Ovary (tissue), 10 donors: ENCODE measurements at places on chromosomes 5 and 9. TPM values are rescaled to one million over a fixed set of nuclear protein-coding genes. Genes with fewer than 3 reads are reported as not detected.

- no peak overlapping the region for H3K27ac ChIP-seq
- DNase-seq, result no peak
- H3K27me3 ChIP-seq, result no peaks in the 10 kb centered on the region
- H3K36me3 ChIP-seq, result no peaks in the 10 kb centered on the region
- peaks cover 3% of the 10 kb centered on the region for H3K4me1 ChIP-seq
Measured at GRCh38 chr9:90783964-90784363, 17.7 kb upstream of the SYK start.

- no peak for DNase-seq
- no peaks in the 10 kb centered on the region for H3K27me3 ChIP-seq
- no peaks in the 10 kb centered on the region for H3K36me3 ChIP-seq
Measured at GRCh38 chr9:84975926-84976325, 306.4 kb downstream of the NTRK2 start.

GRCh38 chr5:159936686-159937329 is 20.5 kb downstream of the ADRA1B start:
- no peak overlapping the region for H3K4me3 ChIP-seq
- H3K36me3 ChIP-seq, result no peaks in the 10 kb centered on the region
- no peaks in the 10 kb centered on the region for H3K4me1 ChIP-seq
- no peaks in the 10 kb centered on the region for H3K27me3 ChIP-seq
- H3K27ac ChIP-seq, result no peak overlapping the region
- no peak for DNase-seq

GRCh38 chr5:60722416-60722815 is 22.4 kb upstream of the DEPDC1B start:
- no peak overlapping the region for H3K27ac ChIP-seq
- no peak for DNase-seq
- no peaks in the 10 kb centered on the region for H3K4me1 ChIP-seq
- no peaks in the 10 kb centered on the region for H3K36me3 ChIP-seq
- no peak overlapping the region for H3K4me3 ChIP-seq

DNA sequence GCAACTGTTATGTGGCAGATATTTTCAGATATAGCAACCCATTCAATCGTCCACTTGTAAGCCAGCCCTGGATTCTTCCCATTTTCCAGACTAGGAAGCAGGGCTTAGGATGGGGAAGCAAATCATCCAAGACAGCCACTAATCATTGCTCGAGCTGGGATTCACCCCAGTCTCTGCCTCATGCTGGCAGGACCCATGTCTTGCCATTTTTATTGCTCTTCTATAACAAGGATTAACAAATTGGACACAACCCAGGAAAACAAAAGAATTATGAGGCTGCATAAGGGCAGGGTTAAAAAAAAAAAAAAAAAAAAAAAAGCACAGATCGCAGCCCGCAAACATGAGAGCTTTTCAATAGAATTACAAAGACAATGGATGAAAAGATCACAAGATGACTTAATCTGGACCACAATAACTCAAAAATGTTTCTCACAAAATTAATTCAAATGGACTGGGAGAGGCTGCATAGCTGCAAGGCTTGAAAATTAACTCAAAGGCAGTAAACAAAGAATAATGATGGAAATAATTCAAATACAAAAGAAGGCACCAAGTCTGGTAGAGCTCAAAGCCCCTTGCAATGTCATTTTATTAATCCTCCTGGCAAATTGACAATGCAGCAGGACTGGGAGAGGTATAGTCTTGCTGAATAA is 40.7 kb downstream of the ASTN2 start:
- no peak overlapping the region for H3K4me3 ChIP-seq
- no peak overlapping the region for H3K27ac ChIP-seq
- H3K27me3 ChIP-seq, result no peaks in the 10 kb centered on the region

DNA sequence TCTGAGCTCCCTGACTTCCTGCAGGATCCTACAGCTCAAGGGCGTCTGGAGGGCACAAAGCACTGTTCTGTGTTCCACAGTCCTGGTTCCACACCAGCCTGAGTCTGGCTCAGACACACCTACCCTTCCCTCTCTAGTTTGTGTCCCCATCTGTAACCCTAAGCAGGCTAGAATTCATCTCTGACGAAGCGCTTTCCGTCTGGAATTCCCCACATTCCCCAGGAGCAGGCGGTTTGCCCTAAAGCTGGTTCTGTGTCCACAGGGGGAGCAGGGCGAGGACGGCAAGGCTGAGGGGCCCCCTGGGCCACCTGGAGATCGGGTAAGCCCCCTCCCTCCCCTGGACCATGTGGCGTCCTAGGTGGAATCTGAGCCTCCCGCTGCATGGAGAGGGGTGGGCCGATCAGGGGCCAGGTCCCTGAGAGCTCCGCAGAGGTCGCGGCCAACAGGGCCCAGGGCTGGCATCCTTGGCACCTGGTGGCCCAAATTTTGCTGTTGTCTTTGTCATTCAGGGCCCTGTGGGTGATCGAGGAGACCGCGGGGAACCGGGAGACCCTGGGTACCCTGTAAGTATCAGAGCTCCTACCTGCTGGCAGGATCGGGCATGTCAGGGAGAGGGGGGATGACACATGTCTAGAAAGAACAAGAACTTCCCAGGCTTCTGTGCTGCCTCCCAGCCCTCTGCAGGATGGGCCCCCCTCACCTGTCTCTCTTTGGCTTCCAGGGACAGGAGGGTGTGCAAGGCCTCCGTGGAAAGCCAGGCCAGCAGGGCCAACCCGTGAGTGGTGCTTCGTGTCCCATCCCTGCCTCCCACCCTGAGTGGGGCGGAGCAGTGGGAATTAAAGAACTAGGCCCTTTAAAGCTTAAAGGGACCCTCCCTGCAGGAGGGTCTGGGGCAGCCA is 34.5 kb upstream of the ORM1 start:
- peaks cover 8% of the 10 kb centered on the region for H3K4me1 ChIP-seq
- no peak overlapping the region for H3K27ac ChIP-seq
- H3K4me3 ChIP-seq, result no peak overlapping the region
- no peaks in the 10 kb centered on the region for H3K36me3 ChIP-seq
- peak; percentile 9 for DNase-seq

- DNase-seq, result no peak
- H3K4me1 ChIP-seq, result no peaks in the 10 kb centered on the region
- H3K4me3 ChIP-seq, result no peak overlapping the region
- H3K36me3 ChIP-seq, result no peaks in the 10 kb centered on the region
Measured at GRCh38 chr9:80013891-80014290, 442.1 kb downstream of the TLE4 start.

- no peak overlapping the region for H3K4me3 ChIP-seq
- H3K27ac ChIP-seq, result no peak overlapping the region
- no peaks in the 10 kb centered on the region for H3K36me3 ChIP-seq
- DNase-seq, result no peak
Measured at GRCh38 chr5:127988146-127988760, 95.3 kb upstream of the SLC12A2 start.

GRCh38 chr5:144378681-144379080 is 208.0 kb downstream of the KCTD16 start:
- H3K4me1 ChIP-seq, result no peaks in the 10 kb centered on the region
- H3K27me3 ChIP-seq, result no peaks in the 10 kb centered on the region
- DNase-seq, result no peak
- no peak overlapping the region for H3K27ac ChIP-seq
- no peak overlapping the region for H3K4me3 ChIP-seq

GRCh38 chr9:16500386-16500785 is 370.1 kb downstream of the BNC2 start:
- H3K27me3 ChIP-seq, result no peaks in the 10 kb centered on the region
- no peak overlapping the region for H3K27ac ChIP-seq
- H3K36me3 ChIP-seq, result no peaks in the 10 kb centered on the region
- DNase-seq, result no peak
- no peak overlapping the region for H3K4me3 ChIP-seq

GRCh38 chr5:130316971-130317680 is 412.9 kb downstream of the CHSY3 start:
- no peaks in the 10 kb centered on the region for H3K36me3 ChIP-seq
- no peak for DNase-seq
- no peak overlapping the region for H3K27ac ChIP-seq
- no peaks in the 10 kb centered on the region for H3K4me1 ChIP-seq
- H3K4me3 ChIP-seq, result no peak overlapping the region
- H3K27me3 ChIP-seq, result no peaks in the 10 kb centered on the region

DNA sequence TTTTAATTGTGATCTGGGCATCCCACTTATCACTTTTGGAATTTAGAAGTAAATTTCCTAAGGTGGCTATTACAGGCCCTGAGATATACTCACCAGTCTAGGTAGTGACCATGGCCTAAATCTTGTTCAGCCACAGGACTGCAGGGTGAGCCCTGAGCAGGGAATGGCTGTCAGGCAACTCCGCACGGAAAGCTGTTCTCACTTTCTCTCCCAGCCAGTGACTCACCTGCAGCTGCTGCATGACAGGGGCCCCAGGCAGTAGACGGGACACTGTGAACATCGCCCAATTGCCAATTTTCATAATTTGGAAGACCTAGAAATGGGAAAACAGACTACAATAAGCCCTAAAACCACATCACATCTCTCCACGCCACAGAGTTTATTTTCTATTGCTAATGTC is 69.6 kb upstream of the TAF1L start:
- no peaks in the 10 kb centered on the region for H3K4me1 ChIP-seq
- H3K27me3 ChIP-seq, result no peaks in the 10 kb centered on the region
- no peak for DNase-seq
- H3K4me3 ChIP-seq, result no peak overlapping the region

- H3K27ac ChIP-seq, result no peak overlapping the region
- DNase-seq, result no peak
- H3K4me3 ChIP-seq, result no peak overlapping the region
- H3K4me1 ChIP-seq, result no peaks in the 10 kb centered on the region
Measured at GRCh38 chr5:41878643-41879478, 8.6 kb upstream of the OXCT1 start.

- peak overlapping the region; percentile 51 for H3K4me3 ChIP-seq
- H3K4me1 ChIP-seq, result peaks cover 30% of the 10 kb centered on the region
- H3K36me3 ChIP-seq, result no peaks in the 10 kb centered on the region
- peak overlapping the region; percentile 57 for H3K27ac ChIP-seq
- H3K27me3 ChIP-seq, result no peaks in the 10 kb centered on the region
Measured at GRCh38 chr5:10333154-10334006, 20.1 kb upstream of the MARCHF6 start.

GRCh38 chr5:37839407-37840052 is at the start of gene GDNF:
Gene GDNF, minus strand, starts transcription at chr5:37840041. Its CDS starts 5,245 bp downstream, at chr5:37834796.
- peaks cover 1% of the 10 kb centered on the region for H3K4me1 ChIP-seq
- H3K27me3 ChIP-seq, result no peaks in the 10 kb centered on the region
- no peak for DNase-seq
- peak within 1 kb of the TSS; percentile 39 for H3K4me3 ChIP-seq
- no peaks in the 10 kb centered on the region for H3K36me3 ChIP-seq
- peak within 1 kb of the TSS; percentile 62 for H3K27ac ChIP-seq

GRCh38 chr5:82720213-82721086 is 356.7 kb downstream of the TMEM167A start:
- H3K4me1 ChIP-seq, result no peaks in the 10 kb centered on the region
- H3K4me3 ChIP-seq, result no peak overlapping the region
- no peak overlapping the region for H3K27ac ChIP-seq
- no peak for DNase-seq
- H3K27me3 ChIP-seq, result no peaks in the 10 kb centered on the region
- H3K36me3 ChIP-seq, result no peaks in the 10 kb centered on the region

DNA sequence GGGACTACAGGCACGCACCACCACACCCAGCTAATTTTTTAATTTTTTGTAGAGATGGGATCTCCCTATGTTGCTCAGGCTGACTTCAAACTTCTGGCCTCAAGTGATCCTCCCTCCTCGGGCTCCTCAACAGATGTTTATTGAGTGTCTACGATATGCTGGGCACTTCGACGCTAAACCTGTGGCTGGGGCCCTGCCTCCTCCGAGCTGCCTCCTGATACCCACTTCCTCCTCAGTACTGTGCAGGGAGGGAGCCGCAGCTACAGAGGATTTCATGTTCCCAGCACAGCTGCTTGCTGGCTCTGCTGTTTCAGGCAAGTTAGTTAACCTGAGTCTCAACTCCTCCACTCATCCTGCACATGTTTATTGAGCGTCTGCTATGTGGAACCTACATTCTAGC is 9.6 kb downstream of the AIF1L start:
- H3K4me1 ChIP-seq, result peaks cover 1% of the 10 kb centered on the region
- H3K4me3 ChIP-seq, result no peak overlapping the region
- no peaks in the 10 kb centered on the region for H3K27me3 ChIP-seq
- H3K27ac ChIP-seq, result no peak overlapping the region
- DNase-seq, result no peak

- peak within 1 kb of the TSS; percentile 64 for H3K27ac ChIP-seq
- no peaks in the 10 kb centered on the region for H3K36me3 ChIP-seq
- H3K27me3 ChIP-seq, result no peaks in the 10 kb centered on the region
- DNase-seq, result peak; percentile 78
Measured at GRCh38 chr5:73625944-73626811, at the start of gene ARHGEF28. Gene ARHGEF28, plus strand, starts transcription at chr5:73626196. Its CDS starts 58,656 bp downstream, at chr5:73684852.

- H3K36me3 ChIP-seq, result no peaks in the 10 kb centered on the region
- no peak overlapping the region for H3K27ac ChIP-seq
- no peaks in the 10 kb centered on the region for H3K27me3 ChIP-seq
- DNase-seq, result no peak
- no peak overlapping the region for H3K4me3 ChIP-seq
Measured at GRCh38 chr9:9177081-9177480, 1377.5 kb upstream of the DMAC1 start.

DNA sequence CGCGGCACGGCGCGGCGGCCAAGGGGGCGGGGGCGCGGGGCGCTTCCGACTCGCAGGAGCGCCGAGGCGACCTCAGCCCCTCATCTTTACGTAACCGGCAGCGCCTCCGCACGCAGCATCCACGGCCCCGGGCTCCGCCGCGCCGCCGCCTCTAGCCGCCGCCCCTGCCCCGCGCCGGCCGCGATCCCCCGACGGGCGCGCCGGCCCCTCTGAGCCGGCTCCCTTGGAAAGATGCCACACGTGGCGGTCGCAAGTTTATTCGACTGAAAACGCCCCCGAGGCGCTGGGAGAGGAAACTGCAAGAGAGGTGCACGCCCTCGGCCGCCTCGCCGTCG is 1.0 kb downstream of the KLF9 start:
- H3K27me3 ChIP-seq, result no peaks in the 10 kb centered on the region
- H3K4me3 ChIP-seq, result peak overlapping the region; percentile 97
- H3K27ac ChIP-seq, result peak overlapping the region; percentile 98
- DNase-seq, result no peak
- no peaks in the 10 kb centered on the region for H3K36me3 ChIP-seq

Gene RMRP
- polyA plus RNA-seq, result 126 TPM

Gene LIFR
- polyA plus RNA-seq, result 27.1 TPM

Gene MAMDC2
- 25.9 TPM for polyA plus RNA-seq

Gene CDH18
- polyA plus RNA-seq, result 0.27 TPM

Gene IL3
- polyA plus RNA-seq, result not detected

Gene OGN
- polyA plus RNA-seq, result 130 TPM

Gene FBXO10
- 6.7 TPM for polyA plus RNA-seq

Gene LMBRD2
- 2.0 TPM for polyA plus RNA-seq

Gene ANXA1
- polyA plus RNA-seq, result 118 TPM

Gene HRCT1
- polyA plus RNA-seq, result 1.1 TPM

Gene LRRC26
- not detected for polyA plus RNA-seq
